Stimulated activated CD8-positive, alpha-beta memory T cell treated with anti-CD3 and anti-CD28 coated beads, Interleukin-4, amount 100 ng/mL, for 1 hour (primary cell): ENCODE measurements at places on chromosomes 2 and 18.

DNA sequence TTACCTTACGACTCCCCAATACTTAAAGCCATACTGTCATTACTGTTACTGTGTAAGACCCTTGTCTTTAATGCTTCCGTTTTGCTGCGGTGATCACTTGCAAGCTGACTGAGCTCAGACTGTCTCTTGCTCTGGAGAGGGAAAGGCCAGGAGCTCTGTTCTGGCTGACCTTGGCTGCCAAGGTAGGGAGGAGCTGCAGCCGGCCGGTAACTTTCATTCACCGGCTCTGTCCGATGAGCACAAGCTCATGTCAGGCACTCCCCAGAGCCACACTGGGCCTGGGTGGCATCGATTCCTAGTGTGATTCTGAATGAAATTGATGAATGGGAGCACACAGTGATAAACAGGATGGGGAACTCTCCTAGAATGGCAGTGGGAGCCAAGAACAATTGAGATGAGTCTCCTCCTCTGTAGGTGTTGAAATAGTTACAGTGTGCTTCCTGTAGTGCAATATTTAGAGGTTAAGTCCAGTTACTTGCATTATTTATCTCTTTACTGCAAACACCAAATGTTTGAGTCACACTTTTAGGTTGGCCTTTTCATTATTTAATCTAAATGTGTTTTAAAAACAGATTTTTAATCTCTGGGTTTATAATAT is 100.9 kb downstream of the ATP9B start:
- DNase-seq = no peak

GRCh38 chr2:207727261-207727660 is 15.8 kb downstream of the CCNYL1 start:
- no peak for DNase-seq

DNA sequence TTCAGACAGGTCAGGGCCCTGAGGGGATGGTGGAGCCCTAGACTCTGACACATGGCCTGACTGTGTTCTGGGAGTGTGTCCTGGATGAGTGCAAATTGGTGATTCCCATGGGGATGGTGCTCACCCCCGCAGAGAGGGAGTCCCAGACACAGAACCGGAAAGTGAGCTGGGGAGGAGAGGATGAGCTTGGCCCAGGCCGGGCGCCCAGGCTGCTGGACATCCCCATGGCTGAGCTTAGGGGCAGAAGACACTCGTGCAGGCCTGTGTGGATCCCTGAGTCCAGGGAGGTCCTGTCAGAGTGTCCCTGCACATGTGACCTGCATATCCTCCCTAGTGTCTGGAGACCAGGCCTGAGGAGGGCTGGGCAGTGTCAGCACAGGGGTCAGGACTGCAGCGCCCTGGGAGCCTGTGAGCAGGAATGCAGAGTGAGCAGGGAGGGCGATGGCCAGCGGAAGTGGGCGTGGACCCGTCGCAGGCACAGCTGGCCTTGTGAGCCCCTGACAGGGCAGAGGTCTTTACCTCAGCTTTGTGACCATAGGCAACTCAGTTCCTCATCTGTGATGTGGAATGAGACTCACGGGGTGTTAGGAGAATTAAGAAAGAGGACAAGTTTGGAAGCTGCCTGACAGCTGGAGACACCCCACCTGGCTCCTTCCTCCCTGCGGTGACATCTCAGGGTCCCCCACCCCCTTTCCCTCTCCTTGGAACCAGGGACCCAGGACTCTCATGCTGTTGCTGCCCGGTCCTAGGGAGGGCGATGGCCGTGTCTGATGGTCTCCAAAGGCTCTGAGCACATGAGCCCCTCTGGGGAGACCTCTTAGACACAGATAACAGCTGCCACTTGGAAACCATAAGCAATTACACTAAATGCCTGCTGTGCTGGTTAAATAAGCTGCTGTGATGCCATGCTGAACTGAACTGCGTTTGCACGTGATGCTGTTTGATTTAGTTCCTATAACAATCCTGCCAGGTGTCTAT is 62.6 kb upstream of the HS6ST1 start:
- no peak for DNase-seq

GRCh38 chr2:120496759-120497158 is 150.8 kb downstream of the INHBB start:
- DNase-seq = no peak

DNA sequence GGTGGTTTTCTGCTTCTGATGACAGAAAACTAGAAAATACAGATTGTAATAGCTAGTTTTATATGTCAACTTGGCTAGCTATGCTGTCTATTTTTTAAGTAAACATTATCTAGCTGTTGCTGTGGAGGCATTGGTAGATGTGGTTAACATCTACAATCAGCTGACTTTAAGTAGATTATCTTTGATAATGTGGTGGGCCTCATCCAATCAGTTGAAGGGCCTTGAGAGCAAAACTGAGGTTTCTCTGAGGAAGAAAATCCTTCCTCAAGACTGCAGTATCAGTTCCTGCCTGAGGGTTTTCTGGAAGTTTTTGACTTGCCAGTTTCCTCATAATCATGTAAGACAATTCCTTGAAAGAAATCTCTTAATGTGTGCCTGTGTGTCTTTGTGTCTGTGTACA is 75.9 kb upstream of the SPHKAP start:
- no peak for DNase-seq

DNA sequence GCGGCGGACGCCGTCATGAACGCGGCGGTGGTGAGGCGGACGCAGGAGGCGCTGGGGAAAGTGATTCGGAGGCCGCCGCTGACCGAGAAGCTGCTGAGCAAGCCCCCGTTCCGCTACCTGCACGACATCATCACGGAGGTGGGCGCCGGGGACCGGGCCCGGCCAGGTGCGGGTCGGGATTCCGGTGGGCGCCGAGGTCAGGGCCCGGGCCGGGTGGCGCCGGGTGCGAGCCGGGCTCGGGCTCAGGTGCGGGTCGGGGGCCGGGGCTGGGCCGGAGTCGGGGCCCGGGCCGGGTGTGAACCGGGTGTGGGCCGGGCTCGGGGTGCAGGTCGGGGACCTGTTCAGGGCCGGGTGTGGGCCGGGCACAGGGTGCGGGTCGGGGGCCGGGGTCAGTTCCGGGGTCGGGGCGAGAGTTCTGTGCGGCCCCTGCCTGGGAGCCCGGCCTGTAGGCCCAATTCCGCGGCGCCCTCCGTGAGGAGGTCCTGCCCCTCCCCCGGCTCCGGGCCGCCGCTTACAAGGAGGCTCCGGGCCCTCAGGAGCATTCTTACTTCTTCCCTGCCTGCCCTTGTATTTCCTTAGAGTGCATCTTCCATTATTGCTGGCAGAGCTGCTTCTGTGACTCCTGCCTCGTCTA is 447 bp downstream of the TRAF3IP1 start:
- no peak for DNase-seq

- DNase-seq = no peak
These were observed 217.7 kb downstream of the SOCS6 start for GRCh38 chr18:70506511-70506910.

- no peak for DNase-seq
These were observed 14.1 kb downstream of the LIMS1 start for GRCh38 chr2:108548208-108549003.

DNA sequence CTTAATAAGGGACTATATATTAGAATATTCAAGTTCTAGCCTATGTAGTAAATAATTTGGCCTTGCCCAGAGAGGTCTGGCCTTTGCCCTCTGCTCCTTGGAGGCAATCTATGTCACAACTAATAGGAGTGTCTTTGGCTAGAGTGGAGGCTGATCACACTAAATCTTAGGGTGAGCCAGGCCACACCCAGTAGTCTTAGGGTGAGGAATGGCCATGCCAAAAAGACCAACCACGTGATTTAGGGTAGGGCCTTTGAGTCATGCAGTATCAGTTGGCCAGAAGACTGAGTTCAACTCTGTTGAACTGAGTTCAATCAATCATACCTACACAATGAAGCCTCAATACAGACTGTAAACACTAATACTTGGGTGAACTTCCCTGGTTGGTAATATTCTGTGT is 26.0 kb upstream of the FLACC1 start:
- no peak for DNase-seq

- no peak for DNase-seq
These were observed 38.9 kb downstream of the HADHB start for GRCh38 chr2:26283606-26284005.

- DNase-seq = no peak
These were observed 438.3 kb downstream of the ZNF521 start for GRCh38 chr18:24913507-24914170.
